ENCODE measurements at places on chromosomes 1 and 21.

- no peak for DNase-seq
Observed at GRCh38 chr21:37965088-37965805, 49.0 kb upstream of the KCNJ6 start.

GRCh38 chr1:21873174-21873573, 61.1 kb downstream of the LDLRAD2 start:
- DNase-seq = no peak

DNA sequence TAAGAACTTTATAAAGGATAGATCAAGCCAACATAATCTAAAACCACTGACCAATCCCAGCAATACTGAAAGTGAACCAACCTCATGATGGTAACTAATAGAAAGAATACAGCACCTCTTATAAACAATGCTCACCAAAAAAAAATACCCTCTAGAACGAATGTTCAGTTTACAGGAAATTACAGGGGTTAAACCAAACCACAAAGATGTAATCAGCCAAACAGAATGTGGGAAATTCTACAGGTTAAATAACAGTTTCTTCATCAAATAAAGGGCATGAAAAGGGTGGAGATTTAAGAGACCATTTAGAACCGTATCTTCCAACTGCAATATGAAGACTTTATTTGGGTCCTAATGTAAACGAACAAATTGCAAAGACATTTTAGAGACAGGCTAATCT, 30.4 kb downstream of the ARID4B start:
- no peak for DNase-seq

DNA sequence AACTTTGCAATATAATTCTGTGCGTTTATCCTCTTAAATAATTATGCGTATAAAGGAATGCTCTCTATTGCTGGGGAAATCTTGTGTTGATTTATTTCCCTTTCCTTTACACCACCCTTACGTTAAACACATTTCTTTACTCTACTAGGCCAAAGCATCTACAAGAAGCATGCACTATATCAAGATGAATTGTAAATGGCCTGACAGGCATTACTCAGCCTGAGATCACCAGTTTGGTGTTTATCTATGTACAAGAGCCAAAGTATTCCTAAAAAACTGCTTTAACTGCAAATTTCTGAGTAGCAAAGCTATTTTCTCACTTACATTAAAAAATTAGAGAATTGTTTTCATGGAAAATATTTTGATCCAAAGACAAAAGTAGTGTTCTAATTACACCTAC, 114.8 kb downstream of the TYW3 start:
- DNase-seq = no peak

DNA sequence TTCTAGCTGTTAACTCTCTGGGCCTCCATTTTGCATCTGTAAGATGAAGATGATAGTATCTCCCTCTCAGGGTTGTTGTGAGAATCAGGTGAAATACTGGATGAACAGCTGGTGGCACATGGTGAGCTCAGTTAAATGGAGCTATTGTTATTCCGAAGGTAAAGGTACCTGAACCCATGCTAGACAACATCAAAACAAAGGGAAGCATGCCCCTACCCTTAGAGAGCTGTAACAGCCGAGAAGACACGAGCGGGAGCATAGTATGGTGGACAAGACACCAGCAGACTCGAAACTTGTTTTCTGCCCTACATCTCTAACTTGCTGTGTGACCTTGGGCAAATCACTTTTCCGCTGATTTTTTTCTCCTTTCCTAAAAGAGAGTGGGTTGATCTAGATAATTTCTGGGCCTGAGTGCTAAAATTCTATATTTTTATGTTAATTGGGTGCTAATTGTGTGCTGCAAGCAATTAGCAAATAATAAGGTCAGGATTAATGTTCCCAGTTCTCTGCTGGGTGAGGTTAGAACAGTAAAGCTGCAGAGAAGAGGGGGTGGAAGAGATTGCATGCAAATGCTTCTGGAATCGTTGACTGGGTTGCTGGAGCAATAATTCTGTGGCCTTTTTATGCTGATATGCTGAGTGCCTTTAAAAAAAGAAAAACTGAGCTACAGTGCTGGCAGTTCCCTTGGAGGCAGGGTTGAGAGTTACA, 10.8 kb downstream of the TMEM200B start:
- DNase-seq = no peak

Data from kidney capillary endothelial cell (primary cell).